ENCODE measurements at places on chromosomes 3 and 15.

GRCh38 chr3:32831791-32832190, 14.0 kb downstream of the TRIM71 start:
- DNase-seq = no peak

GRCh38 chr3:124168271-124168670, 176.3 kb upstream of the ROPN1 start:
- no peak for DNase-seq

DNA sequence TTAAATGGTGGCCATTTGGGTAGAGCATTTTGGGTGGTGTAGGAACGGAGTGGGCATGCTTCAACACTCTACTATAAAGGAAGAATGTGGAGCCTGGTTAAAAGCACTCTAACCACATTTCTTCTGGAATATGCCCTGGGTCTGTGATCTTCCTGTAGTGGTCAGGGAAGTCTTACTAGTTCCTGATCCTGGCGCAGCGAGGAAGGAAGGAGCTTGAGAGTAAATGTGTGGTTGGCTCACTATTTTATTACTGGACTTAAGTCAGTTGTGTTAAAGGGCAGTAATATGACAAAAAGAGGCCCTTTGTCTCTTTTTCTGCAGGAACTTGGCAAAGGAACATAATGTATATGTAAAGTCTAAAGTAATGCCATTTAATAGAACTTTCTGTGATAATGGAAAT, 197.6 kb upstream of the ZPLD1 start:
- no peak for DNase-seq

DNA sequence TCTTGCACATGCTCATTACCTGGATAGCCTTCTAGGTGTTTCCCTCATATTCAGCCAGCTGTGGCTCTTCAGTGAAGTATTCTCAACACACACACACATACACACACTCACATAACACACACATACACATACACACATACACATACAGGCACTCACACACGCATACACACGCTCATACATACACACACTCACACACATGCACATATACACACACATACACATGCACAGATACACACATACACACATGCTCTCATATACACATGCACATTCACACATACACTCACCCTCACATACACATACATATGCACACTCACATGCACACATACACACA, 41.2 kb downstream of the GRK7 start:
- no peak for DNase-seq

DNA sequence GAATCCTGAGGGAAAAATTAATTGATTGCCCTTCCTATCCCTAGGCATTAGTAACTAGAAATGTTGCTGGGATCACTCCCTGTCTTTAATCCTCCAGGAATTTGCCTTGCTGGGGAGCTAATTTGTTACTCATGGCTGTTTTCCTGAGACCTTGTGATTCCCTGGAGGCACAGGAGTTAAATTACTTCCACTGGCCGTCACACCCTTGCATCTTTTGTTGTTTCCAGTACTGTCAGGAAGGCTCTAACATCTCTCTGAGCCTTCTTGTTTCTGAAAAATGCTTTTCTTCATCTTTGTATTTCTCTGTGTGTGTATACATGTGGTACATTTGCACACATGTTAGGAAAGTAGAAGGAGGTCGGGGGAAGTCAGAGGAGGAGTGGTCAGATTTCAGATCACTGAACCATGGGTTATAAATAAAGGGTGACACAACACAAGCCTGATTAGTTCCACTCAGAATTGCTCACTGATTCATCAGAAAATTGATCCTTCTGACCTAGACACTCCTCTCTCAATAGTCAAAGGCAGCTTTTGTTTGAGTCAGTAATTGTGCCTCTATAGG, 23.5 kb upstream of the LRRFIP2 start:
- DNase-seq = peak; percentile 17

GRCh38 chr3:131277836-131278497, 103.6 kb upstream of the NUDT16 start:
- peak; percentile 29 for DNase-seq

DNA sequence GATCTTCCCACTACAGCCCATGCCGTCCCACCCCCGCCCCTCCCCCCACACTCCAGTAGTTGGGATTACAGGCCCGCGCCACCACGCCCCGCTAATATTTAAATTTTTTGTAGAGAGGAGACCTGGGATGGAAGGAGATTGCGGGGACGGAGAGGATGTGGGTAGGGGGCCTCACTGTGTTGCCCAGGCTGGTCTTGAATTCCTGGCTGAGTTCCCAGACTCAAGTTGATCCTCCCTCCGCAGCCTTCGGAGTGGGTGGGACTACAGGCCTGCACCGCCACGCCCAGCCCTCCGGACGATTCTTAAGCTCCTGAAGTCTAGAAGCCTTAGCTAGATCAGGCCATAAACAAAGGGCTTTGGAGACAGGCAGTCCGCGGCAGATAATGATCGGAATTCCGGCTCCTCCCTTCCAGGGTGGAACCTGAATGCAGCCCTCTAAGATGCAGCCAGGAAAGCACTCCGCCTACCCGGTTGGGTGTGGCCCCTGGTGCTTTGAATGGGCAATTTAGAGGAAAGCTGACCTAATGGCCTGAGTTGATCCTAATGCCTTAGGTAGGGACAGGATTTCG, at the start of gene DPPA2:
Gene DPPA2, minus strand, starts transcription at position 356 of the 569 bp plus-strand sequence. CDS start 1,975 bp downstream, outside the sequence.
- no peak for DNase-seq

- no peak for DNase-seq
These were observed 181.4 kb upstream of the GRM7 start for GRCh38 chr3:6679510-6679909.

- peak; percentile 52 for DNase-seq
These were observed 1.4 kb downstream of the ST6GAL1 start for GRCh38 chr3:186931532-186932280.

DNA sequence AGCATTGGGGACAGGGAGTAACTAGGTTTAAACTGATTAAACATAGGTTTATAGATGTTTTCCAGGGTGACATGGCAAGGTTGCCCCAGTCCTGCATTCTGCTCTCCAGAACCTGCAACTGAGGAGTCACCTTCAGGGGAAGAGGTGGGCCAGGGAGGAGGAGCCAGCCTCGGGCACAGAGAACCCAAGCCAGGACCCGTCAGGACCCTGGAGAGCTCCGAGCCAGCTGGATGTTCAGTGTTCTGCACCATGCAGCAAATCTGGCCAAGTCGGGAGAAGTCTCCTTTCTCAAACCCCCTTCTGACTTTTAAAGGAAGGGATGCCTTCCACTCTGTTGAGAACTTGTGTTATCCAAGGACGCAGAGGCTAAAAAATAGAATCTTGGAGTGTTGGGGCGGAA, 62.1 kb upstream of the SLC6A11 start:
- DNase-seq = peak; percentile 24

DNA sequence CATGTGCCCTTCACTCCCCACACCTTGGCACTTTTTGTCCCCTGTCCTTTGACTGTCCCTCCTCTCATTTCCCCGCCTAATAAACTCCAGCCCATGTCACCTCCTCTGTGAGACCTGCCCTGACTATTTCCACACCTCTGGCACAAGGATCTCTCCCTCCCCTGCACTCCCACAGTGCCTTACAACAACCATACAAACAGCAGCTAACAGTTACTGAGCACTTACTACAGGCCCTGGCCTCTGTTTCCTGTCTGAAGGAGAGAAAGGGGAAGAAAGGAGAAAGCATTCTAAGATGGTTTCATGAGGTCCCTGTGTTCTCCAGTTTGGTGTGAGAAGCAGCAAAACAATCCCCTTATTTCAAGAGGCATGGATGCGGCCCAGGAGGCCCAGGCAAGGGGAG, 20.0 kb upstream of the TRH start:
- DNase-seq = no peak
